ENCODE measurements at places on chromosomes 12 and 14.
A peak's percentile ranks its signal among the peaks of the same experiment; 100 is the strongest.

DNA sequence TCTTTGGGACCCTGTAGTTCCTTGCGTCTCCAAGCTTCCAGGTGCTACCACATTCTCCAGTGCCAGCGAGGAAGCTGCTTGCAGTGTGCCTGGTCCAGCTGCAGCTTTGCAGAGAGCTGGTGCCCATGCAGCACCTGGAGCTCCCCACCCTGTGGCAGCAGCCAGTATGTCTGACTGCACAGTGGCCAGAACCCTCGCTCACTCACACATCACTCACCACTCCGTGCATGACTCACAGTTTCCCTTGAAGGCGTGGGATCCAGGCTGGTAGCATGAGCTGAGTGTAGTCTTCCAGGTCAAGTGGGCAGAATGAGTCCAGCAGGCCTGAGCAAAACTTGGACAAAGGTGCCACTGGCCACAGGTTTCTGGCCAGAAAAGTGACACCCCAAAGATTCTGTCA lies 33.6 kb downstream of the SDR9C7 start:
- peak; percentile 71 for DNase-seq

DNA sequence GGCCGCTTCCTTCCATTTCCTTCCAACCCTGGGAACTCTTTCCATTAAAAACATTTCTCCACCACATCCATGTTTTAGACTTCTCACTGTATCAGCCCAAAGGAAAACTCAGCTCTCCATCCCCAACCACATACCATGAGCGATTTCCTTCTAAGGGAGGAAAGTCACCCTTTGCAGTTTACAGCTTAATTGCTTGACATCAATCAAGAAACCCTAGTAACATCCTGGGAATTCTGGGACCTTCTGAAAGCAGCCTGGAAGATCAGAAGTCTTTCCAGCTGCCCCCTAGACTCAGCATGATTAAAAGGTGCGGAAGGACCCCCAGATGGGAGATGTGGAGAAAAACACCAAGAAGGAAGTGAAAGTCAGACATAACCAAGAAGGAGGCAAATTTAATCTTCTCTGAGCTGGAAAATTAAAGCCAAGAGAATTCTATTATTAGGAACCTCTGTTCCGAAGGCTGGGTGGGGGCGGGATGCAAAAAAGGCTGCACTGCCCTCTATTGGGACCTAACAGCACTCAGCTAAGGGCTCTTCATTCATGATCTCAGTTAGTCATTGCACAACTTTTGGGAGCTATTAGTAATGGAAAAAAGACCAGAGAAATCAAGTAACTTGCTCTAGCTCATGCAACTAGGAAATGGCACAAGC lies 73.3 kb upstream of the PLXNC1 start:
- no peak for DNase-seq

- no peak for DNase-seq
Measured at GRCh38 chr12:6535697-6535946, 1.3 kb downstream of the GAPDH start.

GRCh38 chr14:105540811-105541210 lies 14.4 kb downstream of the TMEM121 start:
- DNase-seq = no peak

DNA sequence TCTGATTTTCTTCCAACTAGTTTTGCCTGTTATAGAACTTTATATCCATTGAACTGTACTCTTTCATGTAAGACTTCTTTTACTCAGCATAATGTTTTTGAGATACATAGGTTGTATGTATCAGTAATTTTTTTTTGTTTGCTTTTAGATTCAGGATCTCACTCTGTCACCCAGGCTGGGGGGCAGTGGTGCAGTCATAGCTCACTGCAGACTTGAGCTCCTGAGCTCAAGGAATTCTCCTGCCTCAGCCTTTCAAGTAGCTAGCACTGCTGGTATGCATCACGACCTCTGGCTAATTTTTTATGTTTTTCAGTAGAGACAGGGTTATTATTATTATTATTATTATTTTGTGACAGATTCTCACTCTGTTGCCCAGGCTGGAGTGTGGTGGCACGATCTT lies 65.0 kb upstream of the DDHD1 start:
- no peak for DNase-seq
